ENCODE measurements at places on chromosomes 3 and 15.

- DNase-seq: no peak
These were observed 377.2 kb downstream of the GABRB3 start for GRCh38 chr15:26395624-26396023.

DNA sequence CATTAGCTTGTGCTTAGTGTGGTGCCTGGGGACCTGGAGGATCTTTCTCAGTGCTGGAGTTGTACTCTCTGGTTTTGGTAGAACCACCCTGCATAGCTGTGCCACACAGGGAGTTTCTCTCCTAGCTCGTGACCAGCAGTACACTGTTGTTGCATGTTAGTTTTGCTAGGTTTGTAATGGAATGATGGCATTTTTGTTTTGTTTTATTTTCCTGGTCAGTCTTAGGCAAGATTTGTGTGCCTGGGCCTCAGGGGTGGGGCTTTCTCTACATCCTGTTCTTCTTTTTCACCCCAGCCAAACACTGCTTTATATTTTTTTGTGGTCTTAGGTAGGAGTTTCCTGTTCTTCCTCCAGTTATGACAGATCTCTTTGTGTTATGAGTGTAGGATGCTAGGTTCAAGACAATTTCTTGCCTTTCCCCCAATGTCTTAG is 534.5 kb upstream of the KCNMB2 start:
- DNase-seq: no peak

GRCh38 chr3:150259526-150260397 is 148.3 kb upstream of the TSC22D2 start:
- DNase-seq: no peak

DNA sequence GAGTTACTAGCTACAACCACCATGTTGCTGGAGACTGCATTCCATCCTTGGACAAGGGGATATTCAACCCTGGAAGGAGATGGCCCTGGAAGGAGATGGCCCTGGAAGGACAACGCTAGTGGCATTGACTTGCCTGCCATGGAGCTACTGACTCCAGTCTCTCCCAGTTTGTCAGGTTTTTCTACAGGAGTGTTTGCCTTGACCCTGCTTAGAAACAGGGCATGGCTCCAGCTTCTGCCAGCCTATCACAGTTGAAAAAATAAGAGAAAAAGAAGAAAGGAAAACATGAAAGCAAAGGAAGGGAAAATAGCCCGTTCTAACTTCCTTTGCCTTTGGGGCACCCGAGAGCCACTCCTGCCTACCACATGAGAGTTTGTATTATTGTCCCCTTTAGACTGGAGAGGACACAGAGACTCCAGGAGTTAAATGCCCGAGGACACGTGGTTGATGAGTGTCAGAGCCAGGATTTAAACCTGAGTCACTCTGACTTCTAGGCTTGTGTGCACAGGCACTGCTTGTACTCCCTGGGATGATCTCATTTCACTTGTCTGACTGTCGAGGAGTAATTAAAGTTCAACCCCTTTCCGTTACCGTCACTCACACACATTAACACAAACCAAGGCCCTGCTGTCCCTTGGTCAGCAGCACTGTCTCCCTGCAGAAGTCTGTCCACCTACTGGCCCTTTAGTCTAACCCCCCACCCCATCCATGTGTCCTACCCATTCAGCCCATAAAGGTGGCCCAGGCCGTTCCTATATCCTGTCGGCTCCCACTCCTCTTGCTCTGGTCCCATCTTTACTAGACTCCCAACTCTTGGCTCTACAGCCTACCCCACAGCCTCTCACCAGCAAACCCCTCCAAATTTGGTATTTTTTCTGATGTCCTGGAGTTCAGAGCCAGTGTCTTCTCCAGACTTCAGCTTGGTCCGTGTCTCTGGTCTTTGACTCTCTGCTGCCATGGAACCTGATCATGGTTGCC is 46.1 kb downstream of the C2CD4A start:
- no peak for DNase-seq

GRCh38 chr3:195213639-195214315 is 57.2 kb downstream of the XXYLT1 start:
- no peak for DNase-seq

DNA sequence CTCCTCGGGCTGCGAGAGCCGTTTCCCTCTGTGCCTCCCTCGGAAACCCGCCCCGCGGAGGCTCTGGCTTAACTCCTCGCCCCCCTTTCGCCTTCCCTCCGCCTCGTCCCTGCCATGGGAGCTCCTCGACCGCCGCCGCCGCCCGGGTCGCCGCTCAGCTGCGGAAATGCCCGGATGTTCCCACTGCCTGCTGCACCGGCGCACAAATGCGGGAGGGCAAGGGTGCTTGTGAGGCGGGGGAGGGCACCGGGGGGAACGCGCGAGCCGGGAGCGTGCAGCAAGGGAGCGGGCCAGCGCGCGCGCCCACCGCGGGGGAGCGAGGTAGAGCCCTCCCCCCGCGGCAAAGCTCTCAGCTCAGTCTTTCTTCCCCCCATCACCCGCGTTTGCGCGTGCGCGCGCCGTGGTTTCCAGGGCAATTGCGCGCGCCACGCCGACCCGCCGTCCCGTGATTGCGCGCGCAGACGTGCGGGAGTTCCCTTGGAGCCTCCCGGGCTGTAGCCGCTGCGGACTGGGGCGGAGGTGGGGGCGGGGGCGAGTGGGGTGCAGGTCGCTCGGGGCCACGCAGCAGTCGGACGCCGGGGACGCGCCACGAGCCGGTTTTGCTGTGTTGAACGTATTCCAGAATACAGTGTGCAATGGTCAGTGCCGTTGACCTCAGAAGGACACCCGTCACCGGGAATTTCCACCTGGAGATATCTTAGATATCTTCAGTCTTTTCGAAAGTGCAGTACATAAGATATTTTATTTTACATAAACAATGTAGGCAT is at the start of gene DMXL2:
Gene DMXL2 (minus strand): TSS at position 168 of the 767 bp plus-strand sequence. CDS start 226 bp downstream, outside the sequence.
- peak; percentile 81 for DNase-seq

- no peak for DNase-seq
These were observed 24.3 kb downstream of the LRRC28 start for GRCh38 chr15:99275525-99276128.

DNA sequence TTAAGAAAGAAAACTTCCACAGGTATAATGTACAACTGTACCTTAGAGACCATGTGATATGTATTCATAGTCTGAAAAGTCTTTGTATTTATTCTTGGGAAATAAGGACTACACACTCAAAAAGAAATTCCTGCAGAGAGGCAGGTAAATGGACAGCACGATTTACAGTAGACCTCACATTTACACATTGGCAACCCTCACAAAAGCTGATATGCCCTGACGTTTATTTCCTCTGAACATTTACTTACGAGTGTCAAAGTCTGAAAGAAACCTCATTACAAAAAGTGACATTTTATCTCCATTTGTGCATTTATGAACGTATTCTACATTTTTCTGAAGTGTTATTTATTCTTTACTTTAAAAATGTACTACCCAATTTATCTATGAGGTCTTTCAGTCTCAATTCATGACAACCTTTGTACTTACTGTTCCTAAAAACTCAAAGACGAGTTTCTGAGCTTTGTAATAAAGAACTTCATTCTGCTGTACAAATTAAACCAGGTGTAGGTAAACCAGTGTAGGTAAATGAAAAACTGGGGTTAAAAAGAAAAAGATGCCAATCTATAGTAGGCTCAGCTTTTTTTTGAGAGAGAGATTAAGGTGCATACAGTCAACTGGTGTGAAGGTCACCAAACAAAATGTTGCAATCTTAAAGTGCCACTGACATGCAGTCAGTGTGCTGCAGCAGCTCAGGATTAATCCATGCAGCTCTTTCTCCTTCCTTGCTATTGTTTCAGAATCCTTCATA is 44.3 kb downstream of the THRB start:
- no peak for DNase-seq

- DNase-seq: peak; percentile 96
These were observed at the start of gene NR2F2 for GRCh38 chr15:96330450-96331143. TSS of gene NR2F2 (plus strand) at chr15:96330700. CDS start at chr15:96332106, 1,406 bp downstream.

- DNase-seq: no peak
These were observed 111.1 kb upstream of the HACD2 start for GRCh38 chr3:123695731-123696640.

DNA sequence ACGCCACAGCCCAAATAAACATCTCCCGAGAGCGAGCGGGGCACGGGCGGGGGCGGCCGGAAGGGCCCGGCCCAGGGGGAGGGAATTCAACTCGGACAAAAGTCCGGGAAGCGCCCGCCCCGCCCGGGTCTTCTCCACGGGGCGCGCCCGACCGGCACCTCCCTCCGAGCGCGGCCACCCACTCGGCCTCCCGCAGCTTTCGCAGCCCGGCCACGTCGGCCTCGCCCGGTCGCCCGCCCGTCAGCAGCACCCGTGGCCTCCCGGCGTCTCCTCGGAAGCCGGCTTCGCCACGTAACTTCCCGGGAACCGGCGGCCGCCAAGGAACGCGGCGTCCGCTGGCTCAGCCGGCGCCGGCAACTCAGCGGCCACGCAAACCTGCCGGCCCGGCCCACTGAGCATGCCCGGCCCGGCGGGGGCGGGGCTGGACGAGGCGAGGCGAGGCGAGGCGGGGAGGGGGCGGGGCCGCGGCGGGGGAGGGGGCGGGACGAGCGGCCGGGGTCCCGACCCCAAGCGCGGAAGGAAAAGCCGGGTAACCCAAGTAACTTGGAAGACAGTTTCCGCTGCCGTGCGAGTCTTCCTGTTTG is at the start of gene TJP1:
Gene TJP1 (minus strand): TSS at position 369 of the 584 bp plus-strand sequence. CDS start 440 bp downstream, outside the sequence.
- peak; percentile 82 for DNase-seq

DNA sequence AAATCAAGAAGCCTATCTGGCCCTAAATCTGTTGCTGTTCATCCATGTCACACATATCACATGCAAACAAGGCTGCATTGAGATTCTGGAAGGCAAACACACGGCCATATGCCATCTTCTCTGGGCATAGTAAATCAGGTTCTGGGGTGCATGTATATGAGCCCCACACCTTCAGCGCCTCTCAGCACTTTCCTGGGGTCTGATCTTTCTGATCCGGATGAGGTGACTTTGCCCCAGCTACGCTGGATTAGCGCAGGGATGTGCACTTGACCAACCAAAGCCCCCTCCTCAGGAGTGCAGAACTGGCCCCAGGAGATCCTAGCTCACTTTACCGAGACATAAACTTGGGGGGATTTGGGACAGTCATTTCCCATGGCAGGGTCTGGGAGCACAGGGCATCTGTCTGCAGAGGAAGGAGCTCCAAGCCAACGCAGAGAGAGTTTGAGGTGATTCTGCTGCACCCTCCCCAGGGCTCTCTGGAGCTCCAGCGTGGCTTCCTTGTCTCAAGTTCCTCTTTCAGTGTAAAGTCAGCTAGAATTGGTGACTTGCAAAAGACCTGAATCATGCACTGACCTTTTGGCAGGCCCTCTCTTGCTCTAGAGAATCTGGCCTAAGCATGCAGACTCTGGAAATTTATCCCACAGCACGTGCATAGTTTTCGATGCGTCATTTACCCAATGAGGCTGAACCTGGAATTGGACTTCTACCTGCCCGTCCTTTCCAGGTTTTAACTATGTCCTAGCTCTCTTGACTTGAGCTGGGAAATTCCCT is 63.5 kb upstream of the KLF13 start:
- DNase-seq: no peak

GRCh38 chr3:82474711-82475110 is 713.3 kb upstream of the GBE1 start:
- DNase-seq: no peak

Measured in left colon (tissue), 2 donors.